Stimulated activated CD8-positive, alpha-beta memory T cell treated with anti-CD3 and anti-CD28 coated beads, Interleukin-4, amount 100 ng/mL, for 1 hour (primary cell): ENCODE measurements at places on chromosomes 7 and 10.

DNA sequence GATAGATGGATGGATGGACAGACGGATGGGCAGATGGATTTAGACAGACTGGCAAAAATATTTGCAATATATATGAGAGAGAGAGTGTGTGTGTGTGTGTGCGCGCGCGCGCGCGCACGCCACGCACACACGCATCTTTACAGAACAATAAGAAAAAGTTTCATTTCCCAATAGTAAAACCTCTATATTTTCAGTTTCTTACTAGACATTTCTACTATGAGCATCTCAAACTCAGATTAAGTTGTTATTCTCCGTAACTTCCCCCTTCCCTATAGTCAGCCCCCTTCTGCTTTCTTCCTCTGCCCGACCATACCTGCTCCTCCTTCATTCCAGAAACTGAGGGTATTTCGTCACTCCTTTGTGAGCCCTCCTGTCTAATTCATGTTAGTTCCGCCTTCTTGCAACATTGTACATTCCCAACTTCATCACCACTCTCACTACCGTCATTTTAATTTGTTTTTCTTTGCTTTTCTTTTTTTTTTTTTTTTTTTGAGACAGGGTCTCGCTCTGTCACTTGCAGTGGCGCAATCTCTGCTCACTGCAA lies 154.4 kb upstream of the SH2B2 start:
- DNase-seq: no peak

GRCh38 chr10:74034301-74034700 lies 36.4 kb downstream of the VCL start:
- no peak for DNase-seq

DNA sequence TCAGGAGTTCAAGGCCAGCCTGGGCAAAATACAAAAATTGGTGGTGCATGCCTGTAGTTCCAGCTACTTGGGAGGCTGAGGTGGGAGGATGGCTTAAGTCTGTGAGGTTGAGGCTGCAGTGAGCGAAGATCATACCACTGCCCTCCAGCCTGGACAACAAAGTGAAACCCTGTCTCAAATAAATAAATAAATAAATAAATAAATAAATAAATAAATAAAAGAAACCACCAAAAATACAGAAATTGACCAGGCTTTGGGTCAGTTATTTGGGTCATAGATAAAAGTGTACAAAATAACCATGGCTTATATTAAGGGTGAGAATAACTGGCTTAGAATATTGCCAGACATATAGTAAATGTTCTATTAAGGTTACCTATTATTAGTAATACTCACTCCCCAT lies 129.2 kb downstream of the NEUROD6 start:
- DNase-seq: no peak

DNA sequence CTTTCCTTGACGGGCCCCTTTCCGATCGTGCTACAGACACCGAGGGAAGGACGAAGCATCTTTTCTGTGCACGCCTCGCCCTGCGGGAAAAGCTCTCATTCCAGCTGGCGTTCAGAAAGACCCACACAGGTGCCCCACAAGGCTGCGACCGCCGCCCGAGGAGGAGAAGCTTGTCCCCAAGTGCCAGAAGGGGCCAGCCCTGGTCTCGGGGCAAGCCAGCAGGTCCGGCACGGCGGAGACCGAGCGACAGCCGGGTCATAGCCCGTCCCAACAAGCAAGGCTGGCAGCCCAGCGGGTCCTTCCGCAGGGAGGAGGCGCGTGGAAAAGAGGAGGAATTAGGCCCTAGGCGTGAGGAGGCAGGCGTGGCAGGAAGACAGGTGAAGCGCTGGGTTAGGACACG lies 62.7 kb downstream of the TNRC18 start:
- no peak for DNase-seq

DNA sequence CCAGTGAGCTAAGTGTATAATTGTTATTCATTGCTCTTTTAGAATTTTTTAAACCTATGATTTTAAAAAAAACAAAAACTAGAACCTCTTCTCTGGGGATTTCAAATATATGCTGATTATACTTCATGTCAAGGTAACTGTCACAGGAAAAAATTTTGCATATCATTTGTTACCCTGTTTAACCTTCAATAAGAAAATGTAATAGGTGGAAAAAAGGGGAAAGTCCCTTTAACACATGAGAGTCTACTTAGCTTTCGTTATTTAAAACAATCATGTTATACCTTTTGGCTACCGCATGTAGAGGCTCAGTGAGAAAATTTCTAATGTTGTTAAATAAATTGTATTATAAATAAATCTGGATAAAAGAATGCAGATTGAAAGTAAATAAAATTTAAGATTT lies 190.1 kb upstream of the AKR1E2 start:
- DNase-seq: no peak

DNA sequence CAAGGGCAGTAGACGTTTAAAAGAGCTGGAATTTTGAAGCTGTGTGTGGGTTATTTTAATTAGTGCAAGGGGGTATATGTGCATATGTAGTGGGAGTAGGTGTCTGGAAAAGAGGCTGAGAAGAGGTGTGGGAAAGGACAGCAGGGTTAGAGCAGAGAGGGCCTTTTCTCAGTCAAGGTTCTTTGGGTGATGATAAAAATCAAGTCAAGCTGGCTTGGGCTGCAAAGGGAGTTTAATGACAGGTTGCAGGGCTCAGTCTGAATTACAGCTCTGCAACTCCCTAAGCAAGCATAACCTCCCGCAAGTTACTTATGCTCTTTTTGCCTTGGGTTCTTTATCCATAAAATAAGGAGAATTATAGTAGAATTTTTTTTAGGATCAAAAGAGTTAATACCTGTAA lies 83.5 kb downstream of the RELN start:
- no peak for DNase-seq

- no peak for DNase-seq
Observed at GRCh38 chr10:119728172-119728800, 2.4 kb downstream of the INPP5F start.

DNA sequence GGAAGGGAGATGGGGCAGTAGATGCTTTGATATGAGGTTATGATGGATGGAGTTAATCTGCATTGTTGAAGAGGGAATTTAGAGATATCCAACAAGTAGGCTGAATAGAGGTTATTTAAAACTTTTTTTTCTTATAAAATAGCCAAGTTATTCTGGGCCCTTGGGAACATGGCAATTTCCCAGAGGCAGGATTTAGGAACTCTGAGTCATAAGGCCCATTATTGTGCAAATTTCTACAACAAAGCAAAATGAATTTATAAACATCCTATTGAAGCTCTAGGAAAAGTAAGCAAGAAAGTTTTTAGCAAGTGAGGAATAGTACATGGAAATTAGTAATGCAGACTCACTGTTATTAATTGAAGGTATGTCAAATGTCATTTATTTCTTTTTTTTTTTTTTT lies 160.9 kb upstream of the NPY start:
- DNase-seq: no peak

GRCh38 chr7:10908600-10908999 lies 65.1 kb upstream of the PHF14 start:
- no peak for DNase-seq

- no peak for DNase-seq
Observed at GRCh38 chr10:111231779-111232178, 154.9 kb downstream of the ADRA2A start.

GRCh38 chr10:123766761-123767160 lies 100.6 kb downstream of the GPR26 start:
- DNase-seq: no peak

- no peak for DNase-seq
Observed at GRCh38 chr10:125146791-125147579, 13.4 kb downstream of the CTBP2 start.

DNA sequence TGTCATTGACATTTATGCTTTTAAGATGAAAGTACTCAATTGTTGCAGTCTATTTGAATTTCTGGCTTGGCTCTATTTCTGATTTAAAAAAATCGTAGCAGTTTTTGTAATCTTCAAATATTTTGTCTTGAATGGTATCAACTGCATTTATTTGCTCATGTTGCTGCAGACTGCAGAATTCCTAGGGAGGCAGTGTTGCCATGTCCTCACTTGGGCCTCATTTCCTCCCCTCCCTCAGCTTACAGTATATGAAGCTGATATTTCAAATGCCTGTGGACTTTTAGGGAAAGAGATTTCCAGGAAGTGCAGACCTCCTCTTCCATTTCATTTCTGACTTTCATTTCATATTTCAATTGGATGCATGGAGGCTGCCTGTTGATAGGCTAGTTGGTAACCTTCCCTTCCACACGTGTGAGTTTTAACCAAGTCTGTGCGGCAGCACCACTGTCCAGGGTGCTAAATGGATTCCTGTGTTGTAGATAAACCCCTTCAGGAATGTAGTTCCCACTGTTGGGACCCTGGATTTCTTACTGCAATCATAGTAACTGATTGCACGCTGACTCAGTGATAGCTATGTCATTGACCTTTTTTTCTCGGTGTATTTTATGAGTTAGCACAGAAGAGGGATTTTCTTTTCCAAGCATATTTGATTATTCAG lies 17.5 kb downstream of the VPS50 start:
- DNase-seq: no peak

GRCh38 chr10:75976681-75977080 lies 545.3 kb downstream of the LRMDA start:
- DNase-seq: no peak

DNA sequence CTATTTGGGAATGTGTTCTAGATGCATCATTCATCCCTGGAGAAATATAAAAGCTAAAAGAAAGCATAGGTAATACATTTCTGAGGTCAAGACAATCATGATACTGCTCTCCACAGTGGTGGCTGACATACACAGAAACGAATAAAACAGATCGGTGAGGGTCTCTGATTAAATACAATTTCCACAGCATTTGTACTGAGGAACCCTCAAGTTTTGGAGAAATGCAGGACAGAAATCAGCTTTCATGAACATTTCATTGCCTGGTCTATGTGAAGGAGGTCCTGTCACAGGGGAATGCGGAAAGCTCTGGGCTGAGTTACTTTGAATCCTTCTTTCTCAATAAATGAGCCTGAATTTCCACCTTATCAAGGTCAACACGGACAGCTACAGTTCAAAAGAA lies 67.9 kb upstream of the ITGB1 start:
- DNase-seq: no peak

DNA sequence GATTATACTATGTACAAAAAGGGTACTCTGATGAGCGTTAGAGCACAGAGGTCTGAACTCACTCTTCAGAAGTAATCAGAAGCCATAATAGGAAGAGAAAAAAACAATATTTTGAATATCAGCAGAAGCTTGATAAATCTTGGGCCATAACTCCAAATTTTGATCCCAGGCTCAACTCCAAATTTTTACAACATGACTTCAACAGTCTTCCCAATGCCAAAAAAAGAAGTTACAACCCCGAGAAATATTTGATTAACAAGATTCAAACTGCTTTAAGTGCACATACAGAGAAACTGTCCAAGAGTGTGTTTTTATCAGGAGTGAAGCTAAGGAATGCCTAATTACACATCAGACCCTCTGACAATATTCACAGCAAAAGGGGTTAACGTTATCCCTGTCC lies 7.5 kb downstream of the MPP7 start:
- DNase-seq: no peak

DNA sequence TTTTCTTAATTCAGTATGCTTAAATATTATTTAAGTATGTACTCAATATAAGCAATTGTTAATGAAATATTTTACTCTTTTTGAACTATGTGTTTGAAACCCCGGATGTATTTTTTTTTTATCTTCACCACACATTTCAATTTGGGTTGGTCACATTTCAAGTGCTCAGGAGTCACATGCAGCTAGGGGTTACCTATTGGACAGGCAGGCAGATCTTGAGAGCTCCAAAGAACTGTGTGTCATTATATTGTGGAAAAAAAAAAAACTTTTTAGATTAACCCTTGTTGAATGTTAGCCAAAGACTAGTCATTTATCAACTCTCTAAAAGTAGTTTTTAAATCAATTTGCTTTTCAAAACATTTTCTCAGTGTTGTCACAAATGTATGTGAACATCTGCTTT lies 37.2 kb downstream of the IKZF1 start:
- no peak for DNase-seq
